ENCODE measurements at places on chromosomes 11 and 22.

DNA sequence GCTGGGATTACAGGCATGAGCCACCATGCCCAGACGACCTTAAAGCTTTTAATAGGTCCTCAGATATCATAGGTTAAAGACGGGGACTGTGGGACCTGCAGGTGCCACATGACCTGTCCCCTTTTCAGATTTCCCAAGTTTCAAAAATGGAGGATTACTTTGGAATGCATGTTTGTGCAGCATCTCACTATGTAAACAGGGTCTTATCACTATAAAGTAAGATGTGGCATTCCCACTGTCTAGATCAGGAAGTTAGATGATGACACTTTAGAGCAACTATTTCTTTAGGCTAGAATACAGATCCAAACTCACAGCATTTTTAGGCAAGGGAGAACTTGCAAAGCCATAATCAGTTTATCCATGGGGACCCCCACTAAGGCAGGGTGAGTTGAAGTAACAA lies 92.8 kb downstream of the USP35 start:
- DNase-seq: no peak

DNA sequence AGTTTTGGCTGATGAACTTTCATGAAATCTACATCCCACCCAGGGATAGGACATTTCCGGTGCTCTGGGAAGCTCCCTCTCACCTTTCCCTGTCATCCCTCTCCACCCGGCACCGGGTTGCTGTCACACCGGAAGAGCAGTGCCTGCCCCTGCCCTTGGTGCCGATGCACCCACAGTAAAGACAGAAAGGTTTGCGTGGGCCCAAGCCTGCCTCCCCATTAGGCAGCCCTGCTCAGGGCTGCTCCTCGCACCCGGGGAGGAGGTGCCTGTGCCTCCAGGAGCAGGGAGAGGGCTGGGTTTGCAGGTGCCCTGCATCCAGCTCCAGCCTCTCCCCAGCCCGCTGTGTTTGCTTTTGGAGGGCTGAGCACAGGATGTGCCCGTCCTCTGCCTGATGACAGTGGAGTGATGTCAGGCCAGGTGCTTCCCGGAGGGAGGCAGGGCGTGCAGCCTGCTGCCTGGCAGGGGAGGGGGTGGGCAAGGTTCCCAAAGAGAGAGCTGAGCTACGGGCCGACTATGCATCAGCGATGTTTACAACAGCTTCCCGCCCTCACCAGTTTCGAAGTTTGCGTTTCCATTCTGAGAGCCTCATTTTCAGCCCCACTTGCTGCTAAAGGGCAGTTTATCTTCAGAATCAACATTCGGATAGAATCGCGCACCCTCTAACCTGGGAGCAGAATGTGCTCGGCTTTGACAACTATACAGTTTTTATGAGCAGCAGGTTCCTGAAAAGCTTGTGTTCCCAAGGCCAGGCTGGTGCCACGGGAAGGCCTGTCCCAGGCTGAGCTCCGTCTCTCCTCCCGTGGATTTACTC lies 83.2 kb upstream of the CLDN5 start:
- no peak for DNase-seq

- peak; percentile 53 for DNase-seq
These were observed 51.9 kb upstream of the PTPRJ start for GRCh38 chr11:47928426-47928825.

GRCh38 chr11:22666688-22667439 lies 453 bp downstream of the GAS2 start:
- DNase-seq: no peak

DNA sequence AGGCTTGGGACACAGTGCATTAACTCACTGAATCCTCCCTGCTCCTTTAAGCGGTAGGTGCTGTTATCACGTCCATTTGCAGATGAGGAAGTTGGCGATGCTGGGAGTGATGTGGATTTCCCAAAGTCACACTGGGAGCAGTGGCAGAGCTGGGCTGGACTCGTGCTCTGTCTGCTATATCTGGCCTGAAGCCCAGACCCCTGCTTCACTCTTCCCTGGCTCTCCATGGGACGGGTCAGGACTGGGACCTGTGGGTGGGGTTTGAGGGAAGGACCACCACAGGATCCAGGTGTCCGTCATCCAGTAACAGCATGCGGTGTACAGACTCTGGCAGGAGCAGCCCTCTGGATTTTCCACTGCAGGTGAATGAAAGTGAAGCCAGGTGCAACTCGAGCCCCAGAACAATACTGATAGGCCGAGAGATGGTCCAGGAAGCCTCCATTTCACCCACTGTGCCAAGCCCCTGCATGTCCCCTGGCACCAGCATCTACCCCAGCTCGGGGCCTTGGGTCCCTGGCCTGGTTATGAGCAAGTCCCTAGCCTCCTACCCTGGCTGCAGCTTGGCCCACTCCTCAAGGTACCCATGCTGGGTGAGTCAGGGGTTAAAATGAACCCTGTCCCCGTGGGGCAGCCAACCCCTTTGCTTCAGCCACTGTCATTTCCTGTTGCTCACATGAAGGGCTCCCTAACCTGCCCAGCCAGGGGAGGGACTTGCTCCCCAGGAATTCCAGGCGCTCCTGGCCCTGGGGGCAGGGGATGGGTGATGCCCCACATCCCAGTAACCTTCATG lies 4.2 kb downstream of the USP2 start:
- no peak for DNase-seq

DNA sequence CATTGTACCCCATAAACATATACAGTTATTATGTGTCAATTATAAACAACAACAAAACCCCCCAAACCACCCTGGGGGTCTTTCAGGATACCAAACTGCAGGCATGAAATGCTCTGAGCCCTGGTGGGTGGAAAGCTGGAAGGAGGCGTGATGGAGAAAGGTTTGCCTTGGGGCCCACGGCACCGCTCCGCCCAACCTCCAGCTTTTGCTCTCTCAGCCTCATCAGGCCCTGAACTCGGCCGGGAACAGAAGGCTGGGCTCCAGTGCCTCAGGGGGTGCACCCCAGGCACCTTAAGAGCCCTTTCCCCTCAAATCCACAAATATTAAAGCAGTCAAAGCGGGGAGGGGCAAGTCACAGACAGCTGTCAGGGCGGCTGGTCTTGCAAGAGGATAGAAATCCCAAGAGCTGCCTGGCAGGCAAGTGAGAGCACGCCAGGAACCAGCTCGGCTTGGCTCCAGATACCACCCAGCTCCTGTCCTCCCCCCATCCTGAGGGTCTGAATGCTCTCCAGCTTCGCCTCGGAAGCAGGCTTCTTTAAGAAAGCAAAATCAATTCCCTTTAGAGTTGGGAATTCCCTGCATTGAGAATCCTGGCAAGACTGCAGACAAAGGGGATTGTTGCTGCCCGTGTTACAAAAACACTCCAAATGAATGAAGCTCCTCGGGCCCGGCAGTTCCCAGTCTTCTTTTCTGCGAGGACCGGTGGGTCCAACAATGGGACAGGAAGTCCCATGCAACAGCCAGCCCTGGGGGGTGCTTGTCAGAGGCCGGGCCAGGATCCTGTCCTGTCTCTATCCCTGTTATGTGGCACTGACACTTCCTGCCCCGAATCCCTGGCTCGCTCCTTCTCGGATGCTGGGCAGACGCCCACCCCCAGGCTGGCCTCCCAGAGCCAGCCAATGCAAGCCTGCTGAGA lies 80.8 kb downstream of the NAT10 start:
- no peak for DNase-seq

- DNase-seq: no peak
These were observed 205.8 kb downstream of the ARHGAP42 start for GRCh38 chr11:100892886-100893285.

GRCh38 chr11:97739932-97740800 lies 1280.6 kb upstream of the CNTN5 start:
- DNase-seq: no peak

- no peak for DNase-seq
These were observed 137.1 kb downstream of the TRPC6 start for GRCh38 chr11:101446726-101447125.

DNA sequence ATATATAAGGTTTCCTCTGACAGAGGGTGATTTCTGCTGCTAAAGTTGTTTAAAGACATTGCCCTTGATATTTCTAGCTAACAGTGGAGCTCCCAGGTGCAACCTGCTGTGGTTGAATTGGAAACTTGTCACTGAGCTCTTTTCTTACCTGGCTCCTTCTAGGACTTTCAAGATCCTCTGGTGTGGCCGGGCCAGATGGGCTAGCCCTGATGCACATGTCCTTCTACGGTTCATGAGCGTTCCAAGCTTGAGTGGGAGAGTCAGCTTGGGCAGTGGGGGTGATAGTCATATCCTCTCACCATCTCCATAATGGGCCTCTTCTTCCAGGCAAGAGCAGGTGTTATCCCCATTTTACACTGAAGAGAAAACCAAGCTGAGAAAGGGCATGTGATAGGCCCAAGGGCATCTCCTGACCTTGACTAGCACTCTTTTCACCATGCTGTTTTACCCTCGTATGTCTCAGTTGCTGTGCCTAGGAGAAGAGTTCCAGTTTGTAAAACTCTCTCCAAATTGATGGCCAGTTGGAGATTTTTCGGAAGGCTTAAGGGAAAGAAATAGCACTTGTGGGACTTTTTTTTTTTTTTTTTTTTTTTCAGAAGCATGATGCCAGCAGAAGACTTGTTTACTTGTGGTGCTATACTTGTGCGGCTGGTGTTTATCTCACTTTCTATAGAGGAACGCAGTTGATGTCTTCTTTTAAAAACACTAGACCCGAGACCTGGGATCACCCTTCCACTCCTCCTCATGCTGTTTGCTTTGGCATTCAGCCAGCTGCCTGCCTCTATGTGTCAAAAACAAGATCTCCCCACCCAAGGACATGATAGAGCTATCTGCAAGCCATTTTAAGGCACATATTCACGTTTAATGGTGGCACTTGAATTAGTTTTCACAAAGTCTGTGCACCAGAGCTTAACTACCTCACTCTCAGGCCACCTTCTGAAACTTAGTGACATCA lies 32.6 kb downstream of the TEAD1 start:
- DNase-seq: no peak

DNA sequence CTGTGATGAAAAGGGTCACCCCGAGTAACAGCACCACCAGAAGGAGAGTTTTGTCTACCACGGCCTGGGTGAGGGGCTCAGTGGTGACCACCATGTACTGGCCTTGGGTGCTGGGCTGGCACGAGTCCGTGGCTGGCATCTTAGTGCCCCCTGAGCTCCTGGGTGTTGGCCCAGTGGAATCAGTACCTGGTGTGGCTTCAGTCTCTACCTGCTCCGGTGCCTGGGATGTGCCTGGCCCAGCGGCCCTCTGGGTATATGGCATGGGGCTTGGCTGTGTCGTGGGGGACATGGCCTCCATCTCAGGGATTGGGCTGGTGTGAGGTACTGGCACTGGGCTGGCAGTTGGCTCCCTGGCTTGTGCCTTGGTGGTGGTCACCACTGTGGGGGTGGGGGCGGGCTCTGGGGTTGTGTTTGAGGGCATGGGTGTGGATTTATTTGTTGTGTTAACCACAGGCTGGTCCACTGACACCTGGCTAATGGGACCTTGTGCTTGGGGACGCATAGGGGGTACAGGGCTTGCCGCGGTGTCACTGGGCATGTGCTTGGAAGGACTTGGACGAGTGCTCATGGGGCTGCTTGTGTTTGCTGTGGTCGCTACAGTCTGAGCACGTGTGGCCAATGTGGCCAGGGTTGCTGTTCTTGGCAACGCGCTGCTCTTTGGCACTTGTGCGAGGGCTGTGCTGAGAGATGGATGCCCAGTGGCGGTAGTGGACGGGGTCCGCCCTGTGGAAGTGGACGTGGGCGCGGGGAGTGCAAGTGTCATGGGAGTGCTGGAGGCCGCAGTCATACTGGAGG lies 9.8 kb downstream of the C11orf24 start:
- DNase-seq: no peak

- DNase-seq: no peak
These were observed 35.9 kb downstream of the MYO18B start for GRCh38 chr22:25777870-25778269.

DNA sequence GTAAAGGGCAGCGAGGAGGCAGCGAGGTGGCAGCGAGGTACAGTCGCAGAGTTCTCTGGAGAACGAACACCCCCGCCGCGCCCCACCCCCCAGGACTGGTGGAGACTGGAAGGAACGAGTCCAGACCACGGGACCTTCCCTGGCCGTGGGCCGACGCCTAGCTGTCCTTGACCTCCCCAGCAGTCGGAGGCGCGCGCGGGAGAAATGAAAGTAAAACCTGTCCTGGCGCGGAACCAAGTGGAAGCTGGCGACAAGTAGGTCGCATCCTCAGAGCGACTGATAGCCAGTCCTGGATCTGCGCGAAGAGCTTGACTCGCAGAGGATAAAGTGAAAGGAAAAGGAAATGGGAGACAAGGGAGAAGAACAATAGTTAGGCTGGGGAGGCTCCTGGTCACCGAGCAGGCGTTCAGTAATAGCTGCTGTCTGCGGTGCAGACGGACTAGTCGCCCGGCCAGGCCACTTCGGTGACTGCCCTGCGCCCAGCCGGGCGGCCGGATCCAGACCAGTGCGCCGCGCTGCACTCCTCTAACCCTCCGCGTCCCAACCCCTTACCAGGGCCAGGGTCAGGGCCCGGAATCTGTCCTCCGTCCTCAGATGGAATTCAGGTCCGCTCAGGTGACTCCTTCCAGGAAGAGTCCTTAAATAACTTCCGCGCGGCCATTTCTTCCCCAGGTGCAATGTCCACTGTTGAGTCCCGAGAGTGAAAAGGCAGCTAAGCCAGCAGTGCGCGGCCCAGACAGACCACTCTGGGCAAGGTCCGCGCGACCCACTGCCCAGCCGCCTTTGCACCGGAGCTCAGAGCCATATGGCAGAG lies 1.9 kb upstream of the ADM start:
- no peak for DNase-seq

DNA sequence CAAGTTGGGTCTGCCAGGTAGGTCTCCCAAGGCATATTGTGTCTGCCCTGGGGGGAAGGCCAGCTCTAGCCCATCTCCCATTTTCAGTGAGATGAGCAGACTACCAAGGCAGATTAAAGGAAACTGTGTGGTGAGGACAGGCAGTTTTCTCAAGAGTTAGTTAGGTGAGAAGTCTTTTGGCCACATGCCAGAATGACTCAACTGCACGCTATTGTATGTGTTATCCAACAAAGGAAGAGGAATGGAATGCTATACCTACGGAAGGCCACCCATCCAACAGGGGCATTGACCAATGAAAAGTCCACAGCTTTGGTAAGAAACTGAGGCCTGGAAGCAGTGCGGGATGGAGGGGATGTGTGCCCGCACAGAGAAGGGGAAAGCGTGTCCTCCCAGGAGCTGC lies 941.7 kb downstream of the NTM start:
- DNase-seq: no peak

GRCh38 chr22:31055635-31056159 lies 25.4 kb upstream of the SMTN start:
- DNase-seq: no peak

GRCh38 chr11:41494716-41495115 lies 35.3 kb upstream of the LRRC4C start:
- DNase-seq: no peak

- no peak for DNase-seq
These were observed 2.2 kb downstream of the MRTFA start for GRCh38 chr22:40634119-40634903.

Data from SIG-M5 (cell line).